H9 (cell line): ENCODE measurements at places on chromosomes 3 and 15. TPM values are rescaled to one million over a fixed set of nuclear protein-coding genes. Genes with fewer than 3 reads are reported as not detected.

ECE2 gene
- total RNA-seq = not detected in 2 replicates

BNC1 gene
- not detected in 2 replicates for total RNA-seq

SNTN gene
- total RNA-seq = not detected in 2 replicates

WHAMM gene
- 3.0 and 3.7 TPM in 2 replicates for total RNA-seq

NR1I2 gene
- total RNA-seq = not detected in 2 replicates

MKRN2OS gene
- total RNA-seq = 0.31 and 0.44 TPM in 2 replicates
